MM.1S (cell line): ENCODE measurements at places on chromosomes 4 and X.
A peak's percentile ranks its signal among the peaks of the same experiment; 100 is the strongest.

- DNase-seq, result no peak
These were observed 32.1 kb upstream of the GK start for GRCh38 chrX:30620980-30621618.

- no peak for DNase-seq
These were observed 70.5 kb upstream of the IRF2 start for GRCh38 chr4:184544788-184545409.

GRCh38 chr4:108830509-108831244 is 67.8 kb upstream of the ETNPPL start:
- DNase-seq, result peak; percentile 97

- peak; percentile 51 for DNase-seq
These were observed 1.2 kb downstream of the PNPLA4 start for GRCh38 chrX:7925867-7926472.

- no peak for DNase-seq
These were observed 92.0 kb upstream of the SRD5A3 start for GRCh38 chr4:55253948-55254593.

DNA sequence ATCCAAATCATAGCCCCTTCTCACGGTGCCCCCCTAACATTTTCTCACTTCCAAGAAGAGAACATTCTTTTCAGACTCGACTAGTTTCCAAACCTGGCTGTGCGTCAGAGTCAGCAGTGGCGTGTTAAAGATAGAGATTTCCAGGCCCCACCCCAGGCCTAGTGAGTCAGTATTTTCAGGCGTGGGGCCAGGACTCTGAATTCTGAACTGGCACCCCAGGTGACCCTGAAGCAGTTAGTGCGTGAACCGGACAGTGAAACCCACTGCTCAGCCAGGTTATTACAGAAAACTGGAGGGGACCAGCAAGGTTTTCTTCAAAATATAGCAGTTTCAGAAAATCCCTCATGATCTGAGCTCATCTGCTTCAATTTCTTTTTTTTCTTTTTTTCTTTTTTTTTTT is 35.0 kb upstream of the BCOR start:
- no peak for DNase-seq

DNA sequence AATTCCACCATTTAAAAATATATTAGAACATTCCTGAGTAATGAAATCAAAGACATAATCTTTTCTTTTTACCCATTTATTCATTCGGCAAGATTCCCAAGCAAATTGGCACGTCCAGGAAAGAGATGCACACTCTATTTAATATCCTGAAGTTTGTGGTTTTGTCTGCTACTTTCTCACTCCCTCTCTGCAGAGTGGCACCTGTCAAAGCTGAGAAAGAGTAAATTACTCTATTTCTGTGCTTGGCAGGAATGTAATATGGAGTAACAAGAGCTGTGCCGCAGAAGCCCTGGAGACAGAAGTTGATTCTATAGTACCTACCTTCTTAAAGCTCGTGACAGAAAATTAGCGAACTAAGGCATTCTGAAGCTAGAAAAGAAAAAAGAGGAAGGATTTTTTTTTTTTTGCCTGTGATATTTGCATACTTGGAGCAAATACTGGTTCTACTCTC is 5.5 kb downstream of the GSTCD start:
- DNase-seq, result peak; percentile 50

- DNase-seq, result no peak
These were observed 1.5 kb downstream of the HPRT1 start for GRCh38 chrX:134461437-134461836.

- DNase-seq, result no peak
These were observed 633.6 kb downstream of the SPRY1 start for GRCh38 chr4:124030147-124030546.
